Right renal pelvis (tissue), 4 donors: ENCODE measurements at places on chromosomes 4 and X.

DNA sequence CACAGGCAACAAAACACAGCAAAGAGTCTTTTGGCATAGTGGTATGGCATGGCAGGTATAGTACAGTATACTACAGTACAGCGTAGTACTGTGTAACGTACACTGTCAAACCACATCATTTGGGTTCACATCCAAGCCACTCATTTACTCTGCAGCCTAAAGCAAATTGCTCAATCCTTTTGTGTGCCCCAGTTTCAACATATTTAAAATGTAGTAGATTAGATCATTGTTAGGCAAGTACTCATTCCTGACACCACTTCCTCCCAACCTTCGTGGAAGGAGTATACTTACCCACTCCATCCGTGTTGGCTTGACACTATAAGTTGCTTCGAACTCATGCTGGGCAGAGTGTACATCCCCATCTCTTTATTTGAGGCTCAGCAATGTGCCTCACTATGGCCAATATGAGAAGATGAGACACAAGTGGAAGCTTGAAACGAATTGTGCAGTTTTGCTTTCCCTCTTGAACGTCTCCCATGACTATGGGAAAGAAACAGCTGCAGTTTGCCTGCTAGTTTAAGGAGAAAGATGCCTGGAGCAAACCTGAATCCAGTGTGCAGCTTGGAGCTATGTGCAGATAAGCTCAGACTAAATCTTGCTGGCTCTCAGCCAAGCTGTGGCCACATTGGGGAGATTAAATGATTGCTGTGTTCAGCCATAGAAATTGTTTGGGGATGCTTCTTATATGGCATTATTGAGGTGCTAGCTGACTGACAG, 85.7 kb upstream of the TBL1X start:
- no peak for DNase-seq

- no peak for DNase-seq
These were observed 618.1 kb upstream of the GRIA3 start for GRCh38 chrX:122565952-122566351.

GRCh38 chrX:13085526-13085925, 41.1 kb upstream of the FAM9C start:
- no peak for DNase-seq

- DNase-seq = no peak
These were observed 17.8 kb upstream of the CXCL3 start for GRCh38 chr4:74056114-74056857.

DNA sequence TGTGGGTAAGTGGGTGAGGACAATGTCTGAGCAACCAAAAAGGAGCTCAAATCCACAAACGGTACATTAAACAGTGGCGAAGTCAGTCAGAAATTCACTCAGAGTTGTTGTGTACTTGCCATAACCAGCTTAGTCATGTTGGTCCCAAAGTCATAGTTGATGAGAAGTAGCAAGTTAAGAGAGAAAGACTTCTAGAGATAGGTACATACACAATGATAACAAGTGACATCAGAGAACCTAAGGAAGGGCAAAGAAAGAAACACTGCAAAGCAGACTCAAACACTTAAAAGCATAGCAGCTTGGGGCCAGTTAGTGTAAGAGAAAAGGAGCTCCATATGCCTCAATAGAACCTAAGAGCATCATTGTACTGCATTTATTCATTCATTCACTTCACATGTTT, 30.2 kb downstream of the DYNLT3 start:
- no peak for DNase-seq

- DNase-seq = no peak
These were observed 15.8 kb upstream of the SRD5A3 start for GRCh38 chr4:55330241-55330640.

DNA sequence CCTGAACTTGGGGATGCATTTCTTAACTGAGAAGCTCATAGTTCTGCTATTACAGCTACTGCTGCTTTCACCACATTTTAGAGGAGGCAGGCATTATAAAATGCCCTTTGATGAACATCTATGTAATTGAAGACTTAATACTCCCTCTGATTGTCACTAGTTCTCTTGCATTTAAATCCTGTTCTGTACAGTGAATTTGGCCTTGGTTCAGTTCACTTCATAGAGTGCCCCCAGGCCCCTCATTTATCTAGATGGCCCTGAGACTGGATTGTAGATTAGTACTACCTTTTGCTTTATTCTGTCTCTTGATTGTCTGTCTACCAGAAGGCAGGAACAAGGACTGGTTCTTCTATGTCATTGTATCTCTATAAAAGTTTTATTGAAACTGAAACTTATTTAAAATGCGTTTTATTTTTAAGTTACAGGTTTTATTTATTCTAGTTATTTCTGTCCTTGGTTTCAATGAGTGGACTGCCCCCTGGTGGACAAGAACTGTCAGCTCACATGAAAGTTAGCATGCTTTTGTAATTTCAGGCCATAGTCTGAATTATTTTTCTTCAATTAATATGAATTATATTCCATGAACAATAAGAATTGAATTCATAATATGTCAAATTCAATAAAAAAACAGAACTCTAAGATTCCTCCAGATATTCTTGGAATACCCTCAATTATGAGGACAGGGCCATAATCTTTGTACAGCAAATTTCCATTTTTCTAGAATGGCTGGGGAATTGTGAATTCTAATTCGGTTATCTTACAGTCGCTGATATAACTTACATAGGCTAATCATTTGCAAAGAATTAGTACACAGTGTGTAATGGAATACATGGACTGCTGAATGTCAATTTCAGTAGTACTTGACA, 47.2 kb upstream of the TMEM33 start:
- DNase-seq = no peak
